ENCODE measurements at places on chromosomes 5 and 9. TPM values are rescaled to one million over a fixed set of nuclear protein-coding genes. Genes with fewer than 3 reads are reported as not detected.

Gene BASP1
- 170 TPM for total RNA-seq

Gene GLIPR2
- 44.5 TPM for total RNA-seq

Gene C9
- total RNA-seq = 0.46 TPM

Gene AIF1L
- total RNA-seq = 0.30 TPM

Gene ISL1
- total RNA-seq = 0.30 TPM

Gene JAKMIP2
- total RNA-seq = 5.9 TPM

Gene IL5
- total RNA-seq = not detected

Gene MCC
- 95.9 TPM for total RNA-seq

Gene SPATA31E1
- total RNA-seq = not detected

Gene CAAP1
- total RNA-seq = 20.8 TPM

Gene PCDHB9
- 0.18 TPM for total RNA-seq

Gene DMAC1
- 6.3 TPM for total RNA-seq

Gene AK8
- total RNA-seq = under 0.01 TPM

Gene HAPLN1
- 24.8 TPM for total RNA-seq

Gene OR4F3
- not detected for total RNA-seq

Gene CDKN2B-AS1
- total RNA-seq = 6.5 TPM

Gene NTRK2
- under 0.01 TPM for total RNA-seq

Gene F2R
- total RNA-seq = 15.4 TPM

Gene SLC35D2
- 19.4 TPM for total RNA-seq

Gene CHSY3
- 43.7 TPM for total RNA-seq

Gene NR2F1
- 17.2 TPM for total RNA-seq

Gene FLT4
- total RNA-seq = 0.46 TPM

Gene PAM
- total RNA-seq = 529 TPM

Gene SLCO6A1
- not detected for total RNA-seq

Gene CDO1
- total RNA-seq = 0.59 TPM

Gene ADAMTS2
- total RNA-seq = 113 TPM

Gene GRM6
- total RNA-seq = not detected

Gene TERT
- total RNA-seq = not detected

Gene AP3S1
- total RNA-seq = 89.2 TPM

Gene OBP2B
- total RNA-seq = not detected

Gene GMCL2
- not detected for total RNA-seq

Gene ZDHHC21
- total RNA-seq = 16.6 TPM

Gene RC3H2
- total RNA-seq = 46.0 TPM

Gene IL13
- total RNA-seq = not detected

Gene TAS2R1
- total RNA-seq = not detected

Gene TRIM36
- 1.4 TPM for total RNA-seq

Gene PDGFRB
- total RNA-seq = 69.6 TPM
